ENCODE measurements at places on chromosomes 5 and 9. TPM values are rescaled to one million over a fixed set of nuclear protein-coding genes. Genes with fewer than 3 reads are reported as not detected.

DNA sequence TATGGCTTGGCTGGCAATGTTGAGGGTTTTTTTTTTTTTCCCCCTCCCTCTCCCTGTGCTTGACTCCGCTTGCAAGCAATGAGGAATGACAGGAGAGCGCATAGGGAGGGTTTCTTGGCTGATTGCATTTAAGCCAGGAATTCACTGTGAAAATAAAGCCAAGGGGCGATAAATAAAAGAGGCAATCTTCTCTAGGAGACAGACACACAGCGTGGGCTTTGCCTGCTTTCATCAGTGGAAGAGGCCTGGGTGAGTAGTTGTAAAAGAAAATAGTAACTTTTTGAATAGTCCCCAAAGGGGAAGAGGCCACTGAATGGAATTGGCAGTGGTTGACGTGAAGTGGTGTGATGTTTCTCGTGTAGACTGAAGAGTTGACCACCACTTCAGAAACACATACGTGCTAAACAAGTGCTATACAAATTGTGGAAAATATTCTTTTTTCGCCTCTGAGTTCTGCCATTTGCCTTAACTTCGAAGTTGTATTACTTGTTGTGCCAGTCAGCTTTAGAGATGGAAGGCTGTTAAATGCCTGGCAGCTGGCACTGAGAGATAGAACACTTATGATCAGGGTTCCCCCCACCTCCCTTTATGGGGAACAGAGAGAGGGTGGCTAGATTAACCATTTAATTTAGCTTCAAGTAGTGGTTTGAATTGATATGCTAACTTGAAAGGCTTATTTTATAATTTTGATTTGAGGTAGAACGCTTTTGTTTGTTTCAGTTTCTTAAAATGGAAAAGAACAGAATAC, 3.0 kb downstream of the ZSWIM6 start:
- no peak for DNase-seq

DNA sequence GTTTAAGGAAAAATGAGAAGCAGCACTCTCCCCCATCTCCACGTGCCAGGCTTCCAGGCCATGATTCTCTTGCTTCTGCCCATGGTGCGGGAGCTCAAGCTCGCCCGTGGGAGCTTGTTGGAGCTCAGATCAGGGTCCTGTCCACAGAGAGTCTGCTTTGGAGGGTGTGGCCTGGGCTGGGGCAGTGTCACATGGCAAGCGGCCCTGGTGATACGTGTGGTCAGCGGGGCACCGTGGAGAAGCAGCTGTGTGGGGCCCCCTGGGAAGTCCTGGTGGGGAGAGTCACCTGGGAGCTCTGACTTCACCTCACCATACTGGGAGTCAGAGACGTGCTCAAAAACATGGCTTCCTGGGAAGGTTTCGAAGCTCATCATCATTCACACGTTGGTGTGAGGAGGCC, 275.3 kb downstream of the GADD45G start:
- peak; percentile 37 for DNase-seq

- no peak for DNase-seq
Measured at GRCh38 chr9:96009690-96010472, 134.4 kb downstream of the ERCC6L2 start.

DNA sequence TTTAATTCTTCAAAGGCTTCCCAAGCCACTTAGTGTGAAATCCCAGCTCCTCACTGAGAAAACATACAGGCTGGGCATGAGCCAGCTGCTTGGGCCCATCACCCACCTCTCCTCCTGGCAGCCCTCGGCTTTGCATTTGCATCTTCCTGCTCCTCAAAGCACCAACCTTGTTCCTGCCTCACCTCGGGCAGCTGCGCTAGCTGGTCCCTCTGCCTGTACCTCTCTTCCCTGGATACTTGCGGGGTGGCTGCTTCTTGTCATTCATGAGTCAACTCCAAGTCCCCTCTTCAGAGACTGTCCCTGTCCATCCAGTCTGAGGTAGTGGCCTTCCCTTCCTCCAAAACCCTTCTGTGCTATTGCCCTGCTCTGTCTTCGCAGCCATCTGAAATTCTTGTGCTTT, 116.1 kb upstream of the CXCL14 start:
- DNase-seq, result no peak

DNA sequence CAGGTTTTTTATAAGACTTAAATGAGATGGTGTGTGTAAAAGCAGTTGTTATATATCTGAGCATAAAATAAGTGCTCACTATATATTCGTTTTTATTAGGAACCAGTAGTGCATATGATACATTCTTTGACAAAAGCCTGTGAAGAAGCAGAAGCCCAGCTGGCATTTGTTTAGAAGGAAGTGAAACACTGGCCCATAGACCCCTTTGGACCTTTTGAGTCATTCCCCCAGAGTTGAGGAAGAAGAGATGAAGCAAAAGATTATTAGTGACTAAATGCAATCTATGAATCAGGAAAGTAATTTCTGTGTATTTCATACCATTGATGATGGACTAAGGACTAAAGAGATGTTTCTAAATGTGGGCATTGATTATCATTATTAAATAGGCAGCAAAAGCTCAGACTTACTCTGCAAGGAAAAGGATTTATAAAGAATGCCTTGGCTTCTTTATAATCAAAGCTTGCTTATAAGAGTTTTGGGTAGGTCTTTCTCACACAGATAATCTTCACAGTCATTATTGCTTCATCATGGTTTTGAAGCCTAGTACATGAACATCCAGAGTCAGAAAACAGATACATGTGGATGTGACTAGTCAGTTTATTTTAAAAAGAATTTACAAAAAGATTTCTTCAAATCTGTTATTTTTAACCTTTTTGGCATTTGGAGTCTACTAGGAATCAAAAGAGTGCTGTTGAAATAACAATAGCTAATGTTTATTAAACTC, 16.9 kb upstream of the FER start:
- DNase-seq, result no peak

GRCh38 chr9:31671011-31671410, 713.4 kb upstream of the ACO1 start:
- no peak for DNase-seq

- peak; percentile 74 for DNase-seq
Measured at GRCh38 chr9:133238272-133238850, 29.3 kb upstream of the OBP2B start.

DNA sequence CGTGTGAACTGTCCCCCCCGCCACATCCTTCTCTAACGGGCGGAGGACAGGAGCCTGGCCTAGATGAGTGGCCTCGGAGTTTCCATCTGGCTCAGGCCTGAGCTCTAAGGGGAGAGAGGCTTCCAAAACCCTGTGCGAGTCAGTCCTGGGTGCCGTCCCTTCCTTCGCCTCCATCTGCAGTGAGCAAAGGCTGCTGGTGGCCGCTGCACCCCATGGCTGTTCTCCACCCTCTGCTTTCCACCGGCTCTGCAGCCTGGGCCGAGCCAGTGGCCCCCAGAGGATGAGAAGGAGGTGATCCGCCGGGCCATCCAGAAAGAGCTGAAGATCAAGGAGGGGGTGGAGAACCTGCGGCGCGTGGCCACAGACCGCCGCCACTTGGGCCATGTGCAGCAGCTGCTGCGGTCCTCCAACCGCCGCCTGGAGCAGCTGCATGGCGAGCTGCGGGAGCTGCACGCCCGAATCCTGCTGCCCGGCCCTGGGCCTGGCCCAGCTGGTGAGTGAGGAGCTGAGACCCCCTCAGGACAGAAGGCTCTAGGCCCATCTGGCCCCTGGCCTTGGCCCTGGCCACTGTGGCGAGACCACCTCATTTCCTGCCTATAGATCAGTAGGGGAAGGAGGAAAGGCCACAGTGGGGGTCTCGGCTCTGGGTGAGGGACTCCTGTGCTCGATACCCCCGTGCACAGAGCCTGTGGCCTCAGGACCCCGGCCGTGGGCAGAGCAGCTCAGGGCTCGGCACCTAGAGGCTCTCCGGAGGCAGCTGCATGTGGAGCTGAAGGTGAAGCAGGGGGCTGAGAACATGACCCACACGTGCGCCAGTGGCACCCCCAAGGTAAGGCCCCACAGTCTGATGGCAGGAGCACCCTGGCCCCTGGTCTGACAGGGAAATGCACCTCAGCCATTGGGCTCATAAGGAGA, 3.0 kb downstream of the PKN3 start:
- DNase-seq, result no peak

GRCh38 chr5:73351593-73351992, 97.0 kb downstream of the FOXD1 start:
- no peak for DNase-seq

DNA sequence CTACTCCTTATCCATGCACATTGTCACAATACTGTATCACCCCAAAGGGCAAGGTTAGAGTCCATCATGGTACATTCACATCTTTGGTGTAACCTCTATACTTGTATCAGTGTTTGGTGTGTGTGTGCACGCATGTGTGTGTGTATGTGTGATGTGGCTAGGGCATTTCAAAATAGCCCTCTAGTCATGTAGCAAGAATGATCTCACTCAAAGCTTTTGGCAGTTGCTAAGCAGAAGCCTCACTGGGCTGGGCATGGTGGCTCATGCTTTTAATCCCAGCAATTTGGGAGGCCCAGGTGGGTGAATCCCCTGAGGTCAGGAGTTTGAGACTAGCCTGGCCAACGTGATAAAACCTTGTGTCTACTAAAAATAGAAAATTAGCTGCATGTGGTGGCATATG, 245.3 kb downstream of the ADGRV1 start:
- no peak for DNase-seq

- no peak for DNase-seq
Measured at GRCh38 chr9:133465984-133466383, 6.2 kb downstream of the CACFD1 start.

- peak; percentile 50 for DNase-seq
Measured at GRCh38 chr5:35926389-35927051, 11.9 kb downstream of the CAPSL start.

DNA sequence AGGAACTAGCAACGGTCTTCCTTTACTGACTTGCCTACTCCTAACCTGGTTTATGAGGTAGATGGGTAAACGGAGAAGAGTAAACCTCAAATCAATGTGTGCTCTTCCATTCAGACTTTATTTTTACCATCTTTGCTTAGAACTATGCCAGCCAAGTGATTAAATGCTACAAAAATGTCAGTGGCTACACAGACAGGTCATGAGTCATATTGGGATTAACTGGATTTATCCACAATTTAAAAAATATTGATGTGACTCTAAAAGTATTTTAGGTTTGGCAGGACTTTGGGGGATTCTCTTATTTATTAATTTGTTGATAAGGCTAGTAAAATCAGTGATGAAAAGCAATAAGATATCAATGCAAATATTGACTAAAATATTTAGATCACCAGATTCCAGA, 275.0 kb downstream of the PLK2 start:
- no peak for DNase-seq

The CCL21 gene
- total RNA-seq, result 55.1 TPM

The CCDC192 gene
- total RNA-seq, result 1.2 TPM

The CDH6 gene
- 3.4 TPM for total RNA-seq

The FOXD4L4 gene
- 0.47 TPM for total RNA-seq

Data from ureter (tissue), 1 donor.